H9 (cell line): ENCODE measurements at places on chromosomes 4 and X.

- no peak for DNase-seq
These were observed 11.4 kb upstream of the RAP1GDS1 start for GRCh38 chr4:98249831-98250230.

GRCh38 chr4:77493120-77493752, 112.4 kb upstream of the CXCL13 start:
- no peak for DNase-seq

DNA sequence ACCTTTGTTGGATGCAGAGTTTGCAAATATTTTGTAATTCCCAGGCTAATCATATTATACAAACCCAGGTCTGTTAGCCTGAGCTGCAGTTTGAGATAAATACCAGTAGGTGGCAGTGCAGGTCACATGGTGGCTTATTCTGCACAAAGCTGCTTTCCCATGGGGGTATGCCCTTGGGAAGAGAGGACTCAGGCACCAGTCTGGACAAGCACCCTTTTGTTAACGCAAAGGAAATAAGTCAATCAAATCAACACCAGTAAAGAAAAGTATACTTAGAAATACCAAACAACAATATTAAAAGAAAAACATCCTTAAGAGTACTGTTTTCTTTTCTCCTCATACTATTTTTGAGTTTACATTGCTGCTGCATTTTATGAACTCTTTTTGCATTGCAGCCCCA, 389.0 kb upstream of the ZFP42 start:
- peak; percentile 63 for DNase-seq

- DNase-seq, result no peak
These were observed 221.2 kb upstream of the MID1 start for GRCh38 chrX:10841579-10841978.

- no peak for DNase-seq
These were observed 19.1 kb downstream of the PIR start for GRCh38 chrX:15474028-15474427.

- no peak for DNase-seq
These were observed 51.1 kb downstream of the MCUB start for GRCh38 chr4:109611045-109611646.

DNA sequence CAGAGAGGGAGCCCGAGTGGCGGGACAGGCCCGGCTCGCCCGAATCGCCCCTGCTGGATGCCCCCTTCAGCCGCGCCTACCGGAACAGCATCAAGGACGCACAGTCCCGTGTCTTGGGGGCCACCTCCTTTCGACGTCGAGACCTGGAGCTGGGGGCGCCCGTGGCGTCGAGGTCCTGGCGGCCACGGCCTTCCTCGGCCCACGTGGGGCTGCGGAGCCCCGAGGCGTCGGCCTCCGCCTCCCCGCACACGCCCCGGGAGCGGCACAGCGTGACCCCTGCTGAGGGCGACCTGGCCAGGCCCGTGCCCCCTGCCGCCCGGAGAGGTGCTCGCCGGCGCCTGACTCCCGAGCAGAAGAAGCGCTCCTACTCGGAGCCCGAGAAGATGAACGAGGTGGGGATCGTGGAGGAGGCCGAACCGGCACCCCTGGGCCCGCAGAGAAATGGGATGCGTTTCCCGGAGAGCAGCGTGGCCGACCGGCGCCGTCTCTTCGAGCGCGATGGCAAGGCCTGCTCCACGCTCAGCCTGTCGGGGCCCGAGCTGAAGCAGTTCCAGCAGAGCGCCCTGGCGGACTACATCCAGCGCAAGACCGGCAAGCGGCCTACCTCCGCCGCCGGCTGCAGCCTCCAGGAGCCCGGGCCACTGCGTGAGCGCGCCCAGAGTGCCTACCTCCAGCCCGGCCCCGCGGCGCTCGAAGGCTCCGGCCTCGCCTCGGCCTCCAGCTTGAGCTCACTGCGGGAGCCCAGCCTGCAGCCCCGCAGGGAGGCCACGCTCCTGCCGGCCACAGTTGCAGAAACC, 156.9 kb downstream of the SOWAHB start:
- peak; percentile 52 for DNase-seq

DNA sequence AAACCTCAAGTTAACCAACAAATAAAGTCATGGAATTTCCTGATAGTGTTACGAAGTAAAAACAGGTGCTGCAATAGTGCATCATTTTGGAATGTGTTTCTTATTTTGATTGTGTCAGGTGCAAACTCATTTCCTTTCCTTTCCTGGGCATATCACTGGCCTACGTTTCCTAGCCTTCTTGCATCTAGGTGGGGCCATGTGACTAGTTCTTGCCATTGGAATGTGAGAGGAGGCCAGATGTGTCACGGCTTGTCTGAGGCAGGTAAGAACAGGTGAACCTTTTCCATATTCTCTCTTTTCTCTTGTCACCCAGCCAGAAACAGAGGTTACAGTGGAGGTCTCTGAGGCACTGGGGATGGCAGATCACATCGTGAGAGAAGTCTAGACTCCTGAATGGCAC, 868.0 kb downstream of the RPA4 start:
- no peak for DNase-seq

- DNase-seq, result no peak
These were observed 133.3 kb downstream of the MAML3 start for GRCh38 chr4:140020457-140021361.

DNA sequence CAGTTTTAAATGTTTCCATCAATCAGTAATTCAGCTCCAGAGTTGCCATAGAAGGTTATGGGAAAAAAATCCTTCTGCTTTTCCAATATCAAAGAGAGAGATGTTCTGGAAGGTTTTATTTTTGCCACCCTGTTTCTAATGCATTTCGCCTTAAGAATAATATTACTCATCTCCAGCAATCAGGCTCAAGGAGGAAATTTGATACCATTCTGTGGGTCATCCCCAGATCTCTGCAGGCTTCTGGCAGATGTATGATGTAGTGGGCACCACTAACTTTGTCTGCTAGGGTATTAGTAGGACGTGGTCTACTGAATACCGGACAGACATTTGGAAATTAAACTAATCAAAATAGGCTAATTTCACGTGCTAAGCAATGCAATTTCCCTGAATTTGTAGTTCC, 645.4 kb upstream of the TENM3 start:
- DNase-seq, result no peak

DNA sequence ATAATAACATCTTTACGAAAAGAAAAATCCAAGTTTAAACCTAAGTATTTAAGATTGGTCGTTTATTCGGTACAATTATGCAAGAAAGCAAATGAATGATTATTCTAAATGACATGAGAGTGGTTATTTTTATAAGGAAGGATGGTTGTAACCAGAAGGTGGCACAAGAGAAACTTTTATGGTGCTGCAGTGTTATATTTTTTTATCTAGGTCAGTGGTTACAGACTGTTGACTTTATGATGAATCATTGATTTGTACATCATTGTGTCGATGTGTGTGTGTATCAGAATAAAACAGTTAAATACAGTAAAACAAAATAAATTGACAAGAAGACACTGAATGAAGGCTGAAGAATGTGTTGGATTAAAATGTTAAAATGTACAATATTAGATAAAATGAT, 9.8 kb downstream of the DCAF8L2 start:
- no peak for DNase-seq

DNA sequence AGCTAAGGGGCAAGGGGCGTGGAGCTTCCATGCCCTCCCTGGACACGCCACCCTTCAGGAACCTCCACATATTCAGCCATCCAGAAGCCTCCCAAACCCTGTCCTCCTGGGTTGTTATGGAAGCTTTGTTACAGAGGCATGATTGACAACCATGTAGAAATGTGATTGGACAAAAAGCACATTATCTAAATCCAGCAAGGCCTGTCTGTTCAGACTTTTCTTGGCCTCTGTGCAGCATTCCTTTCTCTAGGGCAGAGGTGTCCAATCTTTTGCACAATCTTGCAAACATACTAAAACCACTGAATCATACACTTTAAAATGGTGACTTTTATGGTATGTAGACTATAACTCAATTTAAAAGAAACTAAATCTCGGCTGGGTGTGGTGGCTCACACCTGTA, 12.7 kb downstream of the STEEP1 start:
- no peak for DNase-seq

GRCh38 chr4:144831971-144832370, 186.0 kb downstream of the HHIP start:
- no peak for DNase-seq

DNA sequence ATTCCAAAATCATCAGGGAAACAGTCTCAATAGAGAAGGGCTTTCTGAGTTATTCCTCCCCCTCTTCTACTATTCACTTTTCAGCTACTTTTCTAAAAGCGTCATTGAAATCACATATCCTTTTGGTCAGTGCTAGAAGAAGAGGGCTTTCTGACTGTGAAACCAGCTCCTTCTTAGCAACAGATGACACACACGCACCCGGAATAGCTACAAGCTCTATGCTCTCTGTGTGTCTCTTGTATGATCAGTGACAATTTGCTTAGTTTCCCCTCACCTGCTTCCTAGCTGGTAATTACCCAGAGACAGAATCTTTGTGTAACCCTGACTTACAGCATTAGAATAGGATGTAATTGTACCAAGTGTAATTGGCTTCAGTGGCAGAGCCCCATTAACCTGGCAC, 268.1 kb upstream of the SLITRK2 start:
- DNase-seq, result no peak

DNA sequence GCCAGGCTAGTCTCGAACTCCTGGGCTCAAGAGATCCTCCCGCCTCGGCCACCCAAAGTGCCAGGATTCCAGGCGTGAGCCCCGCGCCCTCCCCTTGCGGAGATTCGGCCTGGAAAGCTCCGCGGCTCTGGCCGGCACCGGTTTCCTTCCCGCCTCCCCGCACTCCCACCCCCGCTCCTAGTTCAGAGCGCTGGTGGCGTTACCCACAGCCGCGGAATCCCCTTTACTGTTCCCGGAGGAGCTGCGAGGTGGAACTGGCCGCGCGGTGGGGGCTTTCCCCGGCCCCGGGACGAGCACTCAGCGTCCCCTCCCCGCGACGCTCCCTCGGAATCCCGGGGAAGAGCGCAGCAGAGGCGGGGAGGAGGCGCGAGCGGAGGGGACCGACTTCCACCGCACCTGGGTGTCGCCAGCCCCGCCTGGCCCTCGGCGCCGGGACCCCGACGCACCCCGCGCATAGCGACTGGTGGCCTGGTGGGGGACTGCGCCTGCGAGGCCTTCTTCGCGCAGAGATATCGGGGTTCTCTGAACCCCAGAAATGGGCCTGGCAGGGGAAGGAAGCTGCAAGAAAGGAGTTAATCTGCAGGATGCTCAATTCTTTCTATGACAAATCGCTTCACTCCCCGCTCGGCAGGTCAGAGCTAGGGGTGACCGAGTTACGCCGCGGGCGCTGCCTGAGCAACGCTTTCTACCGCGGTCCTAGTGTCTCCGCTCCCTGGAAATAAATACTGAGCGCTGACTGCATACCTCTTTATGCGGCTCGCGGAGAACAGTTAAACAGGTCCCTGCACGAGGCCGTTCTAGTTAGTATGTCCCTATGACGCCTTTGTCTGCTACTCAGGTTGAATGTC, 14.6 kb upstream of the SLC25A4 start:
- peak; percentile 70 for DNase-seq

- no peak for DNase-seq
These were observed 110.2 kb downstream of the FAM53A start for GRCh38 chr4:1573830-1574459.
